ENCODE measurements at places on chromosomes 3 and 15.

- DNase-seq: no peak
Observed at GRCh38 chr15:62453375-62453774, 288.3 kb upstream of the C2CD4B start.

DNA sequence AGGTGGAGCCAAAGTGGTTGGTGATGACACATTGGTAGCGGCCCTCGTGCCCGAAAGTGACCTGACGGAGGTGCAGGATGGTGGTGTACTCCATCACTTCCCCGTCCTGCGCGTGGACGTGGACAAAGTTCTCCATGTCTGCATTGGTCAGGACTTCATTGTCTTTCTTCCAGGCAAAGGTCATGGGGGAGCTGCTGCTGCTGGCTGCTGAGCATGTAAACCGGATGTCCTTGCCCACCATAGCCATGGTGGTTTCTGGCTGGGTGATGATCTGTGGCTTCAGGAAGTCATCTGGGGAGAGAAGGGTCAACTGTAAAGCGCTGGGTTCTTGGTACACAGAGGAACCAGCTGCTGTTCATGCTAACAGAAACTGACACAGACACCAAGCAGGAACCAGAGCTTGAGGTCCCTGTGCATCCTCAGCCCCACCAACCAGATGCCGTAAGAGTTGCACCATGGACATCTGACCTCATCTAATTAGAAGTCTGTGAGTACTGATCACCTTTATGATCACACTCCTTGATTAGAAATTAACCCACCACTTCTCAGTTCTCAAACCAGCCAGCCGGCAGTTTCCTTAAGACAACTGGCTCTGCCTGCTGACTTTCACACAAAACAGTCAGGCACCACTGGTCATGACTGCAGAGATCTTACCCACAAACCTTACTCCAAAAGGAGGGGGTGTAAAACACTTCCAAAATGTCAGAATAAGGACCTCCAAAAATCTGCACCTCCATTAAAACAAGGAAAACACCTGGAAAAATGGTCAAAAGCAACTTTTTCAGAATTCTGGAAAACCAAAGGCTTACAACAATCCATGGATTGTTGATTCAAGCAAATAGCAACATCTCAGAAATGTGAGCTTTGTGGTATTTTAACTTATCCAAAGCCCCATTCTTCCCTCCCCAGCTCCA lies 114.6 kb downstream of the LRIG1 start:
- DNase-seq: no peak

DNA sequence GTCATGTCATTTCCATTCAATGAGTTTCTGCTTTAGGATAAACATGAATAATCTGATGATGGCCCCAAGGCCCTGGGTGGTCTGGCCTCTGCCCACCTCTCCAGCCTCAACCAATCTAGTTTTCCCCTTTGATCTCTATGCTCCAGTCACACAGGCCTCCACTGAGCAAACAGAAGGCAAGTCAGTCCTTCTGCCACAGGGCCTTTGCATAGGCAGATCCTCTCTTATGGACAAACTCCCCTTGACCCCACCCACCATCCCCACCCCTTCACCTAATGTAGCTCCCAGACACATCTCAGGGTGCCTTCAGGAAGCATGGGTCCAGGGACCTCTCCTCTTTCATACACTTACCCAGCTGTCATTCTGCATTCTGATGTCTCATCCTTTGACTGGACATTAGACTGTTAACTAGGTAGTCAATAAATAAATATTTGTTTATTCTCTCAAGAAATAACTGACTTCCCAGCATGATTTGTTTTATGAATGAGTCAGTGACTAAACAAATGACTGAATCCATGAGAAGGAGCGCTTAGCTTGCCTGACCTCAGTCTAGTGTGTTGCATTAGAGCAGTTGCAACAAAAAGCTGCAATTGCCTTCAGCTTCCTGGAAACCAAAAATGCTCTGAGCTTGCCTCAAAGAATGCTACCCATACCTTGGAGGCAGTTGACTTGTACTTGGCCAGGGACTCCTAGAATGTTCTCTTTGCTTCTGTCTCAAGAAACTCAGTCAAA lies 386.6 kb upstream of the WNT5A start:
- DNase-seq: no peak

DNA sequence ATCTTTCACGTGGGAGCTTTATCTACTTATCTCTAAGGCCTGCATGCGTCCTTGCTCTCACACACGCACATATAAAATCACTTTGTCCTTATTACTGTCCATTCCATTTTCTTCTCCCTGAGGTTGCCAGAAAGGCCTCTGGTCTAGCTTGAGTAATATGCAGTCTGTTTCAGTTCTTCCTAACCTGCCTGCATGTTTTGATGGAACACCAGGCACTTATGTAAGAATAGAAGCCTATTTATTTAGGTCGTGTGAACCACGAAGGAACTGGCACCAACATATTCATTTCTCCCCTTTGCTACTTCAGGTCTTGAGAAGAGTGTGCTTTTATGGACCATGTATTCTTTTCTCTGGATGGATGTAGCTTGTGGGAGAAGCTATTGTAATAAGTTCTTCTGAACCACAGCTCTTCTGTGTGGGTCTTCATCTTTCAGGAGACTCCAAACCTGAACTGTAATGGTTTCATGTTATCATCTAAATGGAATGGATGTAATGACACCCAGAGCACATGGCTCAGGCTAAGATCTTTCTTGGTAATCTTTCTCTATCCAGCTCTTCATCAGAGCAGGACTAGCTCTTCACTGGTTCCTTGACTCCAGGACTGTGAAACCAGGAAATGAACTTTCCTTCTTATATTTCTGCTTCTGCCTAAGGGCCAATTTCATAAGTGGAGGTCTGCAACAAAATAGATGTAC lies 53.8 kb downstream of the UBE2E2 start:
- DNase-seq: no peak

- DNase-seq: peak; percentile 43
Observed at GRCh38 chr3:155701882-155702465, 42.9 kb downstream of the PLCH1 start.

DNA sequence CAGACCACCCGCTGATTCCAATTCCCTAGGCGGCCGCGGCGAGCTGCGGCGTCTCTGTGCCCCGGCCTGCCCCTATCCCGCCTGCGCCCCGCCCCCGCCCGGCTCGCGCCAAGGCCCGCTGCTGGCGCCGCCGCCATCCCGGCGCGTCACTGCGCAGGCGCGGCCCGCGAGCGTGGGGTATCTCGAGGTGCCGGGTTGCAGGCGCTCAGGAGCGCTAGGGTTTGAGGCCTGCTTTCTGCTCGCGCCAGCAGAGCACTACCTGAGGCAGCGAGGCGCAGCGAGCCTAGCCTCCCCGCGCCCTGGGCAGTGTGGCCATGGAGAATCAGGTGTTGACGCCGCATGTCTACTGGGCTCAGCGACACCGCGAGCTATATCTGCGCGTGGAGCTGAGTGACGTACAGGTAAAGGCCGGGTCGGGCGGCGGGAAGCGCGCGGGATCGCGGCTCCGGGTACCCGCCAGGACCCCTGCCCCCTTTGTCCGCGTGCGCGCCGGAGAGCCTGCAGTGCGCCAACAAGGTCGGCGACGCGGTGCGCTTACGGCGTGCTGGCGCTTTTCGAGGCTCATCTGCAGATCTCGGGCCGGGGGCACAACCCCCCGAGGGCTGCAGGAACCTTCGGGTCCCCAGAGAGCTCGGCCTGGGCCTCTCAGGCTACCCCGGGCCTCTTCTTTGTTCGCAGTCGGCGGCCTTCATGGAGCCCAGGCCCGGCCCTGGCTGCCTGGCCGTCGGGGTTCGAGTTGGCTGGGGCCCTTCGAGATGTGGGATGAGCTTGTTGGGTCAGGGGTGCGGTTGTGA lies at the start of gene HACD3:
Gene HACD3 (plus strand): TSS at position 146 of the 794 bp plus-strand sequence. CDS start 169 bp downstream, at position 315.
- peak; percentile 87 for DNase-seq

- no peak for DNase-seq
Observed at GRCh38 chr15:67777773-67778172, 47.5 kb upstream of the SKOR1 start.

DNA sequence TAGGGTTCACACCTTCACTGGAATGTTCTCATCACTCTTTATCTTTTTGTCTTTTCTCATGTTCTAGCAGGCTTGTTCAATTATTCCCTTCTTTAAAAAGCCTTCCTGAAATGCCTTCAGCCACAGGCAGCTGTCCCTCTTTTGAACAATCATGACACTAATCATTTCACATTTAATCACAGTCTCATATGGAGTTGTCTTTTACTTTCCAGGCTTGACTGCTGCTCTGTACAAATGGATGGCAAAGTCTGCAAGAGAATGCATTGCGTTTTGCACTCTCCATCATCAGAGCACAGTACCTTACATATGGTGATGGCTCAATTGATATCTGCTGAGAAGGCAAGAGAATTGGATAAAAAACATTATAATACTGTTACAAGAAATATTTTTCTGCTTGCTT lies 529.8 kb downstream of the DIPK2A start:
- no peak for DNase-seq

DNA sequence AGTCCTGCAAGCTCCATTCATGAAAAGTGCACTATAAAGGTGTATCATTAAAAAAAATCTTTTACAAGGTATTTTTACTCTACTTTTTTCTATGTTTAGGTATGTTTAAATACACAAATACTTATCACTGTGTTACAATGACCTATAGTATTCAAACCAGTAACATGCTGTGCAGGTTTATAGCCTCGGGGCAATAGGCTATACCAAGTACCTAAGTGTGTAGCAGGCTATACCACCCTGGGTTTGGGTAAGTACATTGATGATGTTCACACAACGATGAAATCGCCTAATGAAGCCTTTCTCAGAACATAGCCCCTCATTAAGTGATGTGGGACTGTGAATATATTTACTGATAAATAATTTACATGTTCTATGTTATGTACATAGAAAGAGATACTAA lies 104.6 kb downstream of the ATP1B3 start:
- no peak for DNase-seq

DNA sequence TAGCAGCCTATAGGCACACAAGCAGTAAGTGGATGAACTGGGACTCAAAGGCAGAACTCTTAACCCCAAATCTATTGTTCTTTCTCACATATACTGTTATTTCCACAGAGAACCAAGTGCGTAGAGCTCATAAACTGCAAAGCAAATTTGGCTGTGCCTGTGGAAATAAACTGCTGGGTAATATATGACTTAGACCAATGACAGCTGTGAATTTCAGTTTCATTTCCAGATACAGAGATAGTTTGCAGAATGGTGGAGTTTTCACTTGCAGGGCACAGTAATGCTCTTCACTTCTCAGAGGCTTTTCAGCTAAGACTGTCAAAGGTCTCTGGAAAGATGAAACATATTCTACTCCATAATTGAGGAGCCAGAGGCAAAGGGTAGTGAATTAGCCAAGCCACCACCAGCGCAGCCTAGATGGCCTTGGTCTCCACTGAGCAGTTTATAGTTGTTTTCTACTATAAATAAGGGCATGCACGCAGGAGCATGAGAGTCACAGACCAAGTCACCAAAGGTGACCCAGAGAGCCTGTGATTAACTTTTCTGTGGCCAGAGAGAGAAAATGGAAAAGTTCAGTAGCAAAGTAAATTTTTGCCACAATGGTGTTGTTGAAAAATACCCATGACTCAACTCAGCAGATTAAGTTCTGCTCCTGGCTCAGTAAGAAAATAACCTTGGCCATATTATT lies 180.7 kb upstream of the GRM7 start:
- DNase-seq: no peak

DNA sequence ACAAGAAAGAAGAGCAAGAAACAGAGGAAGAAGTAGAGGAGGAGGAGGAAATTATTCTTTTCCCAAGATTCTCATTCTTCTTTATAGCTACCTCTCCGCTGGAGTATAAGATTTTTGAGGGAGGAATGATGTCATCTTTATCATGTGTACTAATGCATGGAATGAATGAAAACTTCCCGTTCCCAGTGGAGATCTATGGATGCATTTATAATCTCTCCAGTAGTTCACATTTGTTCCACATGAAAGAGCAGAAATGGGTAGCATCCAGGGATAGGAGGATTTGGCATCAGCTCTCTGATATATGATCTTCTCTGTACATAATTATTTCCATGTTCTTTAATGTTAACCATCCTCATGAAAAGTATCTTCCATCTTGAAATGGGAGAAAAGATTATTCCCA lies 244.4 kb downstream of the ADAMTSL3 start:
- no peak for DNase-seq

- DNase-seq: no peak
Observed at GRCh38 chr3:38247366-38248035, 18.1 kb upstream of the SLC22A13 start.

- no peak for DNase-seq
Observed at GRCh38 chr15:39854161-39854560, 65.9 kb downstream of the GPR176 start.
